ENCODE measurements at places on chromosomes 7 and 10.

- DNase-seq = no peak
Observed at GRCh38 chr7:33024189-33024757, 38.3 kb downstream of the NT5C3A start.

- no peak for DNase-seq
Observed at GRCh38 chr7:44380831-44381493, 55.6 kb upstream of the CAMK2B start.

DNA sequence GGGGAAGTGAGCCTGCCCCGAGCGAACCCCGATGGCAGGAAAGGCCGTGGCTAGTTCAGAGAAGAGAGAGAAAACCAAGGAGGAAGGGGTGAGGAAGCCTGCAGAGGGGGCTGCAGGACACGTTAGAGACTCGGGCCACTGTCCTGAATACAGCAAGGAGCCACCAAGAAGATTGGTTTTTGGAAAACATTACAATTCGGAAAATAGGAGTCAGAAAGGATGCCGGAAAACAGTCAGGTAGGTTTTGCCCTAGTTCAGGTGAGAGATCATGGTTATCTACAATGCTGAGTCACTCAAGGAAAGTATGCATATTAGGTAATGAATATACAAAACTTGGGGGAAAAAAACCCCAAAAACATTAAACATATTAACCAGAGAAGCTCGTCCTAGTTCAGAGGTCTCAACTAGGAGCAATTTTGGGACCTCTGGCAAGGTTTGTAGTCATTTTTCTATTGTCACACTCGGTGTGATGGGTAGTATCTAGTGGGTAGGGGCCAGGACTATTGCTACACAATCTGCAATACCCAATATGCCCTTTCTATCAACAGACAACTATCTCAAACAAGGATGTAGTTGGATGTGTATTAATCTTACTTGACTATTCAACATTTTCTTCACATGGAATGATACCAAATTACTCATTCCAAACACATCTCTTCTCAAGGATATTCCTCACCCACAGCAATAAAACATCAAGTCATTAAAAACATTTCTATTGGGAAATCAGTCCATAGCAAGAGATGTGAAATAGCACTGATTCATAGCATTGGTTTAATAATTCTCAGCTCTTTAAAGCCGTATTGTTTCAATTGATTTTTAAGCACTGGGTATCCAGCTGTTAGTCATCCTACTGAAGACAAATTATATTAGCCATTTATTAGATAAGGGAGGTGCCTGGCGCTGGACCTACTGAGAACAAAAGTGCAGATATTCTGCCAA, 74.4 kb upstream of the RSU1 start:
- peak; percentile 30 for DNase-seq

- DNase-seq = no peak
Observed at GRCh38 chr7:155496267-155497005, 38.5 kb downstream of the EN2 start.

Measured in AG08396 (cell line).